ENCODE measurements at places on chromosomes 2 and 18.

- DNase-seq: no peak
Measured at GRCh38 chr2:213422211-213422610, 137.9 kb downstream of the SPAG16 start.

DNA sequence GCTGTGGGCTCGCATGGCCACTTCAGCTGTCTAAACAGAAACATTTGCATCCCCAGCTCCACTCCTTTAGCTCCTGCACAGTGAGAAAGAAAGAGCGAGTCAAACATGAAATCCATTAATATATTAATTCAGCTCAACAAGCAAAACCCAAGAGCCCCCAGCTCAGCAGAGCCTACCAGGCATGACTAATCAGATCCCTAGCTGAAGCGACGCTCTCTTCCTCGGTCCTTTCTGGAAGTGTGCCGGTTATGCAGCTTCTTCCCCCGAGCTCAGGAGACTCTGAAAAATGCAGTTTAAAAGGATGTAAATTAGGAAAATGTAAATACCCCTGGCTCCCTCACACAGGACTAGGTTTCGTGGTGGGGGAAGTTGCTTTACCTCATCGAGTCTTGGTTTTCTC is 221.5 kb downstream of the ANKRD30B start:
- DNase-seq: no peak

DNA sequence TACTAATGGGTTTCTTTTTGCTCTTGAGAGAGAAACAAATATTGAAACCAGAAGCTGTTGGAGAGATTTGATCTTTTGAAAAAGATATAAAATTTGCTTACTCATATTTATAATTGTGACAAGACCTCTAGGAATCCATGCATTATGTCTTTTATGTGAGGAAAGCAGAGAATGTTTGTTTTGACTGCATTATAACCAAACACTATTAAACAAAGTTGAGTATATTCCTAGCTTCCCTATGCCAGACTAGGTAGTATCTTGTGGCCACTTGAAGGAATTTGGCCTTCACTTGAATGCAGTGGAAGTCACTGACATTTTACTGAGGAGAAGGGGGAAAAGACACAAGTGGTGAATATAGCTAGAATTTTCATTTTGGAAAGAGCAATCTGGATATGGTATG is 521.8 kb upstream of the ZEB2 start:
- no peak for DNase-seq

DNA sequence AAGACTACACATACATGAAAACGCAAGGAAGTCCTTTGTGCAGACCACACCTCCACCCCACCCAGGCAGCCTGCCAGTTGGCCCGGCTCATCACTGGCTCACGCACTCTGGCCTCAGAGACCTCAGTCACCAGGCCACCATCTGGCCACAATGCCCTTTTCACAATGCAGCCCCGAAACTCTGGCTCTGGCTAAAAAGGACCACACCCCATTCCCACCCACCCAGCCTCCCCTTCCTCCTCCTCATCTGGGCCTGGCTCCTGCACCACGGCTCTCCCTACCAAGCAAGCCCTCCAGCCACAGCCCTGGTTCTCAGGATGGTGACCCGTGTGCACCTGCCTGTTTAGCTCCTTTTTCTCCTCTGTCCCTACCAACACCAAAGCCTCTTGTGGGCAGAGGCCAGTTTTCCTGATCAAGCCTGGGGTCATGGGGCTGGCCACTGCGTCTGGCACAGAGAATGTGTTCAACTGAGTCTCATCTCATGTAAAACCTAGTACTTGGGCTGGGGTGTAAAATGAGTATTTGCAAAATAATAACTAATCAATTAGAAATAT is 7.4 kb downstream of the HDAC4 start:
- no peak for DNase-seq

- DNase-seq: no peak
Measured at GRCh38 chr2:135182190-135182589, 130.1 kb downstream of the RAB3GAP1 start.

GRCh38 chr18:32698153-32698552 is 74.7 kb downstream of the KLHL14 start:
- DNase-seq: peak; percentile 41

DNA sequence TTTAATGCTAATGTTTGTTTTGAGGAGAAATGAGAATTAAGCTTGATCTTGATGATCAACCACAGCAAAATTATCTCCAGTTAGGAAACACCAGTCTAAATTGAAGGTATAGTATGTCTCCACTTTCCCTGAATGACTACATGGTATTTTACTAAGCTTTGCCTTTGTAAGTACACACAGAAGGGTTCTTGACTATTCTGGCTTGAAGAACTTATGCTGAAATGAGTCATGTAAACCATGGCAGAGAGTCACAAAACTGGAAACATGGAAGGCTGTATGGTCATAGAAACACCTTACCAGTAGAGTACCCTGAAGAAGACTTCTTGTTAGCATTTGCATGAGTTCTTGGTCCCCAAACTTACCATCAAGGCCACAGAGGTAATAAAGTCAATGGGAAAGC is 250.5 kb downstream of the SLC8A1 start:
- DNase-seq: no peak

- DNase-seq: no peak
Measured at GRCh38 chr2:60498127-60498815, 55.2 kb downstream of the BCL11A start.

GRCh38 chr2:218981390-218981880 is 3.5 kb downstream of the FEV start:
- DNase-seq: no peak

GRCh38 chr2:20642055-20642971 is 8.6 kb downstream of the HS1BP3 start:
- peak; percentile 85 for DNase-seq

DNA sequence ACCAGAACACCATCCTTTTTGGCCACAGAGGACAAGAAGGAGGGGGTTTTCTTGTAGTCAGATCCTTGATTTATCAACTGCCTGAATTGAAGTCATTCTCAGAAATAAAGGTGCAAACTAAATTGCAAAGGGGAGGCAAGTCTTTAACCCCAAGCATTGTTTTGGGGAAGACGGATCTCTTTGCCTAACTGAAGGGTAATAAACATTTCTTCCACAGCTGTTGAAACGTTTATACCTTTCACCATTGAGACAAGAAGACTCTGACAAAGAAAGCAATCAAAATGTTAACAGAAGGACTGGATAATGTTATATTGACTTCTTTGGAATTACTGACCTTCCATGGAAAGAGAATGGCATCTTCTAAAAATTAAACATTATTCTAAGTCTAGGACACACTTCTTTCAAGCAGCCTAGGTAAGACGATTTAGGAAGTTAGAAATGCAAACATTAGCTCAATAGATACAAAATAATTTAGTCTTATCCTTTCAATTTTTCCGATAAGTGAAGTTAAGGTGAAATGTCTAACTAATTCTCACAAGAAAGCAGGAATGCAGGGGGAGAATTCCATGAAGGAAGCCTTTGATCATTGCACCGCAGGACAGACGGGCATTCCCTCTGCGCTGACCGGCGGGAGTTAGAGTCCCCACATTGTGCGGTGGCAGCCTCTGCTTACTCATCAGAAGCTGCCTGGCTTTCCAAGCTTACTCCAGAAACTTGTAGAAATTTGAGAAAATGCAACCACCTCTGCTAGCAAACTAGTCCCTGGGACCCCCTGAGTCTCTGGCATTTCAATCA is 69.4 kb upstream of the COPS8 start:
- DNase-seq: no peak

DNA sequence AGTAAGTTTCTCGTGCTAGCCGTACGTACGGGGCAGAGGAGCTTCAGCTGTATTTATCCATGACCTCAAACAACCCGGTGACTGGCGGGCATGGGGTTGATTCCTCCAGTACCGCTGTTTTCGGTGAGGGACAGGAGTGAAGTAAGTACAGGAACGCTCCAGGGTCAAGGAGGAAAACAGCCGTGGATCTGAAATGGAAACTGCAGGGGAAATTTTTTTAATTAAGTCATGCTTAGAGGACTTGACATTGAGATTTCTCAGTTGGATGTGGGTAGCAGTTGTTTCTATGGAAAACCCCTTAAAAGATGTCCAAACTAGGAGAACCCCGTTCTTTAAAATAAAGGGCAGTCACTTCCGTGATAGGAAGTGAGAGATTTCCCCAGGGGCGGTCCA is 1.2 kb downstream of the RAB12 start:
- DNase-seq: peak; percentile 29

DNA sequence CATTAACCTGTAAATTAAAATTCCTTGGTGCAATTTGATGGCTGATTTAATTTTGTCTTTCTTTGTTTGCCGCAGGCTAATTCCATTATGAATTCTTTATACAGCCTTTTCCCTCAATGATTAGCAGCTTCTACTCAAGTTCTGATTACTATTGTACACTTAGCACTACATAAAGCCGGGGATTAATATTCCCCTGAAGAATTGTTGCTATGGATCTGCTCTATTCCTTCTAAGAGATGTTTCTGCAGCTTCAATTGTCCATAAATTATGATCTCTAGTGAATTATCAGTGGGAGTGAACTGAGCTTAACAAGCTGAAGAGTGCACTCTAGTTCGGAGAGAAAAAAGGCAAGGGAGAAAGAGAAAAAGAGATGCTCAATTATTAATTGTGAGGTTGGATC is 433.7 kb upstream of the SPRED2 start:
- no peak for DNase-seq

- no peak for DNase-seq
Measured at GRCh38 chr2:225630824-225631533, 231.5 kb downstream of the NYAP2 start.

GRCh38 chr2:11726384-11726783 is 20.0 kb upstream of the LPIN1 start:
- DNase-seq: no peak

GRCh38 chr18:62938487-62938886 is 223.1 kb downstream of the PHLPP1 start:
- no peak for DNase-seq

DNA sequence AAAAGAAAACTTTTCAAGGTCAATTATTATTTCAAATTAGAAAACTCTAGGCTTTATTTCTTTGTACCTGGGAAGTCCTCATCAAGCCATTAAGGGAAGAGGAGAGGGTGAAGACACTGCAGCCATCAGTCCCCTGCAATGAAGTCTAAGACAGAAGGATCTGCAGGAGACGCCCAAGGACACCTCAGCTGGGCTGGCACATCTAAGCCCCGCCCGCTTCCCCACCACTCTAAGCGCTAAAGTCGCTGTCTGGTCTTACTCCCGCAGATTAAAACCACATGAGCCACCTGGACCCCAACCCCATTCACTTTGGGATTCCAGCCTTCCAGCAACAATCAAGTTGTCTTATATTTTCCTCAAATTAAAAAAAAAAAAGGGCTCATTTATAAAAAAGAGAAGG is 104.4 kb downstream of the AFF3 start:
- no peak for DNase-seq

DNA sequence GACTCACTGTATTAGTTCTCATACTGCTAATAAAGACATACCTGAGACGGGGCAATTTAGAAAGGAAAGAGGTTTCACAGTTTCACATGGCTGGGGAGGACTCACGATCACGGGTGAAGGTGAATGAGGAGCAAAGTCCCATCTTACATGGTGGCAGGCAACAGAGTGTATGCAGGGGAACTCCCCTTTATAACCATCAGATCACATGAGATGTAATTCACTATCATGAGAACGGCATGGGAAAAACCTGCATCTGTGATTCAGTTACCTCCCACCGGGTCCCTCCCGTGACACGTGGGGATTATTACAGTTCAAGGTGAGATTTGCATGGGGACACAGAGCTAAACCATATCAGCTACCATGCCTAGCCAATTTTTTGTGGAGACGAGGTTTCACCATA is 168.2 kb downstream of the NEDD4L start:
- DNase-seq: no peak

GRCh38 chr2:221533299-221533698 is 38.8 kb downstream of the EPHA4 start:
- DNase-seq: no peak

DNA sequence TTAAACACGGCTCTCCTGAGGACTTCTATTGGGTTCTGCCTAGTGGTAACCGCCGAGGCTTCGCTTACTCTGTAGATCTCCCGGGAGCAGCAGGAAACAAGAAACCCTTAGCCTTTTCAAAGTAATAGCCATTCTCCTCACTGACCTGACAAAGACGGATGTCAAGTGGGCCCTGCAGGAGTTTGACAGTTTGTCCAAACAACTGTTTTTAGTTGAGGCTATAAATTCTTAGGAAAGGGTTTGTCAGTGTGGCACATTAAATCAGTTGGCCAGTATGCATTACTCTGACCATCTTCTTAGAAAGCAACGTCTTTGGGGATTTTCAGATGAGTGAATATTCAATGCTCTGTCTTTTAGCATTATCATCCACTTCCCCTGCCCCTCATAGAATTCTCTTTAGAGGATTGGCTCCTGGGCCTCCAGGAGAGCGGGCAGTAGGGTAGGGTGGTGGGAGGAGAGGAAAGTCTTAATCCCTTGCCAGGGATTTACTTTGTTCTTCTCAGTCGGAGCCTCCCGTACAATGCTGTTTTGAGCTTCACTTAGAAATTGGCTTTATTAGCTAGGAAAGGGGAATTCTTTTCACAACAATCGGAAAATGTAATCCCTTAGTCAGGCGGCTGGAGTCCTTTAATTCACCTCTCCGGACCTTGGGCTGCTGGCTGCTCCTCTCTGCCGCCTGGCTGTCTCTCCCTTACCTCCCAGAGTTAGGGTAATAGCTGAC is 13.3 kb upstream of the C18orf32 start:
- no peak for DNase-seq

DNA sequence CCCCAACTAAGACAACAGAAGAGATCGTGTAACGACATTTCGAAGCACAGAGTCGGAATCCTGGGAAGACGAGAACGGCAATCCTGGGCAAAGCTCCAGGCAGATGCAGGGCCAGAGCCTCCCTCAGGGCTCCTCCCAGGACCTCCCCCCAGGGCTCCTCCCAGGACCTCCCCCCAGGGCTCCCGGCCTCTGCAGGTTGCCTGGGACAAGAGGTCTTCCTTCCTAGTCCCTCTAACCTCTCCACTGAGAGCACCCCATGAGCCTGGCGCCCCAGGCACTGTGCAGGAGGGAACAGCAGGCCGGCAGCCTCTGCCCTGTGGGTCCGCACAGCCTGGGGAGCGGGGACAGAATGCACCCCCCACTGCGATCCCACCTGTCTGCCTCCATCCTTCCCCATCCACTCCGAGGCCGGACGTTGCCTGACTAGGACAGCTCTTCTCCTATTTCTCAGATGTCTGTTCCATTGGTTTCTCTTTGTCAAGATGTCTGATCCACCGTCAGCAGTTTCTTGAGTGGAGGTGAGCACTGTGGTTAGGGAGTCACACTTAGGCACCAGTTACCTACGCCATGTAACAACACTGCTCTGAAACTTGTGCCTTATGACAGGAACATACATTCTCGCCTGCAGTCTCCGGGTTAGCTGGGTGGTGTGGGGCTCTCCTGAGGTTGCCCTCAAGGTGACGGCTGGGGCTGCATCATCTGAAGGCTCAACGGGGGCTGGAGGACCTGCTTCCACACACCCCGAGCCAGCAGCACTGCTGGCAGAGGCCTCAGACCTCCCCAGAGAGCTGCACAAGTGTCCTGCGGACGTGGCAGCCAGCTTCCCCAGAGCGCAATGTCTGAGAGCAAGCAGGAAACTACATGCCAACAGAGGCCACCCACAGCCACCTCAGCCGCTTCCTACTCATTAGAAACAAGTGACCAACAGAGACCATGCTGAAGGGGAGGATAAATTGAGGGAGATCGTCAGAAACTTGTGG is 28.9 kb downstream of the ADI1 start:
- no peak for DNase-seq

All from kidney (tissue), 22 donors.